ENCODE measurements at places on chromosomes 5 and 9.

DNA sequence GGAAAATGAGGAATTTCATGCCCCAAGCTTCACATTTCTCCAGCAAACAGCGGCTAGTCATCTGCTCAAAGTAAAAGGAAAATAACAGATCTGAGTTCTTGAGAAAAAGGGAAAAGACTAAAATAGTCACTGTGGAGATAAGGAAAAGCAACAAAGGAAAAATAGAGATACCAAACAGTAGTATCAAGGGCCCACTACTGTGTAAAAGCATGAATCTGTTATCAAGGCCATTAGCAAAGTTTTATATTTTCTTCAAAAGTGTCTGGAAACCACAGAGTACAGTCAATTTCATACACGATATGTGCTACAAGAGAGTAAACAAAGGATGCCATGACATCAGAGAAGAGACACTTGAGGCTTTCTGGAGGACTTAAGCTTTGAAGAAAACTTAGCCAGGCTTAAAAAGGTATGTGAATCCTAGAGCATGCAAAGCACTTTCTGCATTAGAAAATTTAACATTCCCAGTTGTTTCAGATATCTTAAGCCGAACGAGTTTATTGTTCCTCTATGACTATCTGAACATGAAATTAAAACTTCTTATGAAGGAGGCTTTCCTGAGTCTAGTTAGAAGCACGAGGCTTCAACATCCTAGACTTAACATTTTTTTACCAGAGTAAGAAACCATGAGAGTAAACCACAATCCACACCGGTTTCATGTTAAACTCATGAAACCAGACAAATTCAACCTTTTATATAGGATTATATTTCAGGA, 1.2 kb downstream of the TTC33 start:
- no peak for DNase-seq

- no peak for DNase-seq
Observed at GRCh38 chr5:14406554-14406849, 175.1 kb upstream of the OTULINL start.

DNA sequence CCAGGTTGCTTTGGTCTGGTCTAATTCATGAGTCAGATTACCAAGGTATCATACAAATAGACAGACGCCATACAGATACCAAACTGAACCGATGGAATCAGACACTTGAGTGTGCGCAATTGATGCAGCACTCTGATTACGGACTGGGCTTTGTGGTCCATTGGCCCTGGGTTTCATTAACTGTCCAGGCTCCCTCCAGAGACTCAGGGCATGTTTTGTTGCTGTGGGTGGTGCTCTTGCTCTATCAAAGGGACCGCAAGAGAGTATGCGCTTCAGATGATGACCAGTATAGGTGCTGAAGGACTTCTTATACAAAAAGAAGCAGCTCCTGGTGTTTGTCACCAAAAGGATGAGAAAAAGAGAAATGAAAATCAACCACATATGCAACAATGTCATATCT, 36.9 kb upstream of the ANKRD55 start:
- DNase-seq = no peak

DNA sequence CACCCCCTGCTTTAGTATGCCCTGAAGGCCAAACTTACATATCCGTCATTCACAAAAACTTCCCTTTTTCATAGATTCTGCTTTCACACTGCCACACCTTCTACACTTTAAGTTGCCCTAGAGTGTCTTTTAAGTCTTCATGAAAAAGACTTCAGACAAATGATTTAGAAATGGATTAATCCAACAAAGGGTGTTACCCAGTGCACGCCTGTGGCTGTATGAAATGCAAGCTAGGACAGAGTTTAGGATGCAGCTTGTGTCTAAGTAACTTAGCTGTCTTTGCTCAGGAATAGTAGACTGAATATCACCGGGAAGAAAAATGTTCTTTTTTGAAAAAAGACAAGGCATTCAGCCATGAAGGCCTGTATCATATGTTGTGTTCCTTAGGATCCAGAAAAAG, 210.0 kb downstream of the MPDZ start:
- DNase-seq = no peak

GRCh38 chr9:128215491-128216409, 12.6 kb downstream of the DNM1 start:
- DNase-seq = no peak

DNA sequence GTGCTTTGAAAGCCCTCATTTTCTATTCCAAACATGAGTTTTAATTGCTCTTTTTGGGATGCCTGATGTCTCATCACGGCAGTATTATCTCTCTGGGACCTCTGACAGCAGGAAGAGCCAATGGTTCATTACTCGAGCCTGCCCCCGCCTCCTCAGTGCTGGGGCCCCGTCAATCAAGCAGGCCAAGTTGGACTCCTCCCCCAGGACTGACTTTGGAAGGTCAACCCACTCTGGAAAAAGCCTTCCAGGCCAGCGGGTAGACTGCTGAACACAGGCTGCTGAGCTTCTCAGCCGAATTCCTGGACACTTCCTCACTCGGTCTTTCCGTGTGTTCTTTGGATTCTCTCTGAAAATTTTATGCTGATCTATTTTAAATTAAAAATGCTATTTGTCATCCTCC, 9.5 kb upstream of the BARHL1 start:
- no peak for DNase-seq

- no peak for DNase-seq
Observed at GRCh38 chr9:132894862-132895835, 16.5 kb downstream of the SPACA9 start.
